ENCODE measurements at places on chromosomes 7 and 10. TPM values are rescaled to one million over a fixed set of nuclear protein-coding genes. Genes with fewer than 3 reads are reported as not detected.
A peak's percentile ranks its signal among the peaks of the same experiment; 100 is the strongest.

GRCh38 chr10:68135362-68135761 is 26.1 kb downstream of the MYPN start:
- no peak for ATAC-seq

Gene ADRA2A
- total RNA-seq = 1.5 TPM

Gene GRID2IP
- 0.07 TPM for total RNA-seq

GRCh38 chr10:102604439-102604841 is 39.8 kb upstream of the TRIM8 start:
- ATAC-seq = no peak

Gene TRPV5
- 0.09 TPM for total RNA-seq

Gene OLAH
- not detected for total RNA-seq

Gene CFAP69
- total RNA-seq = 6.9 TPM

Gene DEPP1
- total RNA-seq = 14.2 TPM

DNA sequence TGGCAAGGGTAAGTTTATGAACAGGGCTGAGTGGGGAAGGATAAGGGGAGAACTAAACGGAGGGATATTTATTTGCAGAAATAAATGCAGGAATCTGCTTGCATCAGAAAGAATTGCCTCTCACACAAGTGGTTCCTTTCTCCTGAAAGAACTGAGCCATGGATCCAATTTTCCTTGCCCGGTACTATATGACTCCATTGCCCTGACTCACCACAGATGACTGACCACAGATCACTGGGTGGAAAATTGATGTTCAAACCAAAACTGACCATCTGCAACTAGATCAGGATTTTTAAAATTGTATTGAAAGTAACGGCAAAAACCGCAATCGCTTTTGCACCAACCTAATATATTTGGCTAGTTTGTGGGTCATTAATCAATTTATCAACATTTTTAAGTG is 6.2 kb upstream of the MACC1 start:
- no peak for ATAC-seq

GRCh38 chr10:78397786-78398185 is 364.1 kb downstream of the RPS24 start:
- no peak for ATAC-seq

DNA sequence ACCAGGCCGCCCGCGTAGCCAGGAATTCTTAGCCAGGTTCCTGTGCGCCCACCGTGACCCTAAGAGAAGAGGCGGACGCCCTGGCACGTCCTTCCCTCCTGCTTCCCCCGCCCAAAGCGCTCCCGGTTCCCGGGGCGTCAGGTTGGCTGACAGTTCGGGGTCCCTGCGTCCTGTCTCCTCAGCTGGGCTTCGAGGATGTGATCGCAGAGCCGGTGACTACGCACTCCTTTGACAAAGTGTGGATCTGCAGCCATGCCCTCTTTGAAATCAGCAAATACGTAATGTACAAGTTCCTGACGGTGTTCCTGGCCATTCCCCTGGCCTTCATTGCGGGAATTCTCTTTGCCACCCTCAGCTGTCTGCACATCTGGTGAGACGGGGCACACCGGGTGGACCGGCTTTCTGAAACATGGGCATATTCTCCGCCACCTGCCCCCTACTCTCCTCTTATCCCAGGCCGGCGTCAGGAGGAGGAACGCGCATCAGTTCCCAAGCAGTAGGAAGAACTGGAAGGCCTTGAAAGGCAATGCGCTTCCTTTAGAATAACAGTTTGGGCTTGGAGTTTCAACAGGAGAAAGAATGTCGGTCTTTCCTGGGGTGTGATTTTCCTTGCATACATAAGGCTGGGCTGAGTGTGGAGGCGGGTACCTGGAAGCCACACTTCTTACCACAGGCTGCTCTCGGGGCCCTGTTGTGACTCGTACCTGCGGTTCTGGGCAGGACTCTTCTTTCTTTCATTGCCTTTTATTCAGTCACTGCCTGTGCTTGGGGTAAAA is 728 bp downstream of the CAV2 start:
- ATAC-seq = peak; percentile 29

Gene ETV1
- 17.1 TPM for total RNA-seq

DNA sequence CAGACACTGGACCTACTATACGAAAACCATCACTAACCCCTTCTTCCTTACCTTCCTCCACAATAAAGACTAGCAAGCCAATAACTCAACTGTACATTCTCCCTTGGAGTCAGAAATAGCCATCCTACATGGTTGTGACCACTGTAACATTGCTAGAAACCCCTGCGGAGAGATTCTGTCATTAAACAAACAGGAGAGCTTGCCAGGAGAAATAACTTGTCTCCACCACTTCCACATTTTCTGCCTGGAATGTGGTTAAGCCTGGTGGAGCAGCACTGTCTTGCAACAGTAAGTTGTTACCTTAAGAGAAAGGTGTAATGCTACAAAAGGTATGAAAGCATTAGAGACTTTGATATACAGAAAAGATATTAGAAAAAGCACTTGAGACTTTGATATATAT is 45.8 kb downstream of the THSD7A start:
- ATAC-seq = no peak

DNA sequence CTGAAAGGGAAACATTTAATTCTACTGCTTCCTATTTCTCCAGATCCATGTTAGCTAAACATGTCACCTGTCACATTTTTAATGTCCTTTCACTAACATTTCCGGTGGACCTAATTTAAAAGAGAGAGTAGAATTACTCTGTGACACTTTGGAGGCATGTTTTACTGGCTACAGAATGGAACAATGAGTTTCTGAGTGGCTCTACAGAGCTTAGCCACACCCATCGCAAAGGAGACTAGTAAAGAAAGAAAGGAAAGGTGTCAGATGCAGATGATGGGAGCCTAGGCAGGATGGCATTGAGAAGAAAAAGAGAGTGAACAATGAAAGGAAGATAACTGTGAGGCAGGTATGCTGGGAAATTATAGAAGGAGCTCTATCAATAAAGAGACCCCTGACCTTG is 35.9 kb downstream of the NDUFB2 start:
- ATAC-seq = no peak

DNA sequence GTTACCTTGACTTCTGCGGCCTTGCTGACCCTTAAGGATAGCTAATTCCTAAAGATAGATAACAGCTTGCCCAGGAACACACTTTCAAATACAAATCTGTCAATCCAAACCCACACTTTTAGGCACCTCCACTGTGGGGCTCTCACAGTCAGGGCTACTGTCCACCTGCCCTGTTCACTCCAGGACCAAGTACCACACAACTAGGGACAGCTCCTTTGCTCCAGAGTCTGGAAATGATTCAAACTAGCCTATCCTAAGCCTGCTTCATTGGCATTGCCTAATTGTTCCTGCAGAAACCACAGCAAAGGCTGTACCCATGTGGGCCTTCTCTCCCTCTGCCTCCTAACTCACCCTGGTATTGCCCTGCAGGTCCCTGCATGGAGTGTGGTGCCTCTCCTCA is 538.9 kb upstream of the IGFBP3 start:
- no peak for ATAC-seq

DNA sequence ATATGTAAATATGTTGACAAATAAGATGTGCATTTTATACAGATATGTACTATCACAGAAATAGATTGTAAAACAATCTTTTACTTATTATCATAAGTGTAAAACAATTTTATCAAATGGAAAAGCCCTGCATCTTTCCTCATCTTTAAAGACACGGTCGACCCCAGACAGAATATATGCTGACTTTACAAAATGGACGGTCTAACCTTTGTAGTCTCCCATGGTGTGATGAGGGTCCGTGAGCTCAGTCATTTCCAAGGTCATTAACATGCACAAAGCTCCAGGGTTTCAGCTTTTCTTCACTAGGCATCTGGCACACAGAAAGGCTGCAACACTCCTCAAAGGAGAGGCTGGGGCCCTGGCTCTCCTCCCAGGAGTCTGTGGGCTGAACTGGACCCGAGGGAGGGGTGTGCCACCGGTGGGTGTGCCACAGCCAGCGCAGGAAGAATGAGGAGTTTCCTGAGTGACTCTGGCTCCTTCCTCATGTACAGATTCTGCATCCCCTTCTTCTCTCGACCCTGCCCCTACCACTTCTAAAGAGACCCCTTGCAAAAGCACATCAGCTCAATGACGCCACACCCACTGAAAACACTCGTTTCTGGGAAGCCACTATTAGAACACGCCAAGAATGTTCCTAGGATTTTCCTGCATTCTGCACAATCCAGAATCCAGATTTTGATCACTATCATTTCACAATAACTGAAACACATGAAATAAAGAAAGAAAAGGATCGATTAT is 26.2 kb upstream of the ABLIM1 start:
- ATAC-seq = peak; percentile 80

Gene LIPF
- total RNA-seq = not detected

Gene SUGCT
- total RNA-seq = 10.2 TPM

Gene FLNC
- 30.7 TPM for total RNA-seq

DNA sequence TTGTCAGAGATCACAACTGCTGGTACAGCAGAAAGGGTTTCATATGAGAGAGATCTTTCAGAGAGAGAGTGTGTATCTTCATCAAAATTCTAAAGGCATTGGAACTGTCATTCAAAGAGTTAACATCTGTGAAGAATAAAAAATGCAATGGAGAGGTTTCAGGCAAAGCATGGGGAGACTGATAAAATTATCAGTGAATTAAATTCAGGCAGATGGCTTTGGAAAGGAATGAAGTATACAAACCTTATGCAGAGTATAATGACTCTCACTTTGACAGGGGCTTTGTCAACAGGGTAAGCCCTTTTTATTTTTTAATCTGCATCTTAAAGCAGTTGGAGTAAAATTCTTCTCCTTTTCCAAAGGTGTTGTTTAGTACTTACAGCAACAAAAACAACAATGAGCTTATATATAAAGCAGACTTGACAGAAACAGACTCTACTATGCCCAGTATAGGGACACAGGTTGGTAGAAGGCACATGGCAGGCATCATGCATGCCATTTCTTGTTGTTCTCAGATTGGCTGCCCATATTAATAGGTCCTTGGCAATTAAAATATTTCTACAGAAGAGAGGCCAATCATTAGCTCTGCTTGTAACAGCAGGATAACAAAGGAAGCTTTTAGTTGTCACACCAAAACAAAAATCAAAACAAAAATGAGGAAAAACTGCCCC is 54.9 kb upstream of the NXPH1 start:
- no peak for ATAC-seq

Gene CHN2
- total RNA-seq = 28.8 TPM

Gene NPC1L1
- not detected for total RNA-seq

DNA sequence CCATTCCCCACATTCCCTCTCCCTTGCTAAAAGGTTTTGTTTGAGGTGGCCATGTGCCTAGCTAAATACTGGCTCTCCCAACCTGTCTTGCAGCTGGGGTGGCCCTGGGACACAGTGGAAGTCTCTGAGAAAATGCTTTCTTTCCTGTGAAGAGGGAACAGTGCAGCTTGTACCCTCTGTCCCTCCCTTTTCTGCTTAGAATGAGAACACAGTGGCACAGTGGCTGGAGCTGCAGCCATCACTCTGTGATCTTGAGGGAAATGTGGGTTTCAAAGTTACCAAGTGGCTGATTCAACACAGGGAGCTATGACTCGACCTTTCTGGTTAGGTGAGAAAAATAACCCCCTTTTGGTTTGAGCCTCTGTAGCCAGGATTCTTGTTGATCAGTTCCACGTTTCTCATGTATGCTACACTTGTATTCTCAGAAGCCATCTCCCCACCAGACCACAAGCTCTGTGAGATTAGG is 62.7 kb upstream of the CARD11 start:
- no peak for ATAC-seq

DNA sequence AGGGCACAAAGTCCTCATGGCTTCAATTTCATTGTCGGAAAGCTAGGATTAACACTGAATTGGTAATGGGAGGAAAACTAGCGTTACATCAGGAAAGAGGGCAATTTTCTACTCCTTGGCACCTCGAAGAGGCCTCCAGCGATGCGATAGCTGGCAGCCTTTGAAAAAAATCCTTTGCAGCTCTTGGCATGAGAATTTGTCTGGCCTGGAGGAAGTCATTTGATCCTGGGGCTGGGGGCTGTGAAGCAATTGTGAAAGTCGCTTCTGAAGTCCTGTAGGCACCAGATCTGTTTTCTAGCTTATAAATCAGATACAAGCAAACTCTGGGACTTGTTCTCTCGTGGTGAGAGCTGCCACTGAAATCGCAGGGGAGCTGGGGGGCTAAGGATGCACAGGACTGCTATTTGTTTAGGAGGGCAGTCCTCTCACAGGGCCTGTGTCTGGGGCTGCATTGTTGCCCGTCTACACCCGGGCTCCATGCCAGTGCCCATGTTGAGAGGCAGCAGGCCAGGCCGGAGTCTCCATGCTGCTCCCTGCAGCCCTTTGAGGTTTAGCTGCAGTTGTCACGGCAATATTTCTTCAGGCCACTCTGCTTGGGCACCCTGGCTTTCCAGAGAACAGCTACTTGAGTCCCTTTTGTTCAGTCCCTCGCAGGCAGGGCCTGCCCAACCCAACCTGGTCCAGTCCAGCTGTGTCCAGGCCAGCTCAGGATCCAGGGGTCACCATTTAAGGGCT is 206.8 kb upstream of the LYZL1 start:
- ATAC-seq = no peak

- peak; percentile 71 for ATAC-seq
Measured at GRCh38 chr7:146366938-146367337, 250.3 kb downstream of the CNTNAP2 start.

DNA sequence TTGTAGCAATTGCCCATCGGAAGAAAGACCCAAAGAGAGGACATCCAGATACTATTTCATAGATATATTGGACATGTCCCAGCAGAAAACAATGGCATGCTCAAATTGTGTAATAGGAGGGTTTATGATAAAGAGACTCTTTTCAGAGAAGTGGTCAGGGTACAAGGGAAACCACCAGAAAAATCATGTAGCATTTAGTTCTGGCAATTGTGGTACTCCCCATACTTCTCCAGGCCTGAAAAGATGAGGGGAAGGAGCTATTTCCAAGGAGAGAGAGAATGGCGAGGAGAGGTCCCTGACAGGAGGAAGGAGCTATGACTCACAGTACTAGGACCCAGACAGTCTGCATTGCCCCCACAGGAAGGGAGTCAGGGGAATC is 68.4 kb upstream of the ADO start:
- no peak for ATAC-seq

- ATAC-seq = peak; percentile 19
Measured at GRCh38 chr7:132430041-132430855, 146.0 kb downstream of the PLXNA4 start.

GRCh38 chr7:76358481-76359110 is at the start of gene YWHAG:
YWHAG (minus strand) TSS chr7:76358991; CDS start chr7:76358808, 183 bp downstream.
- peak; percentile 74 for ATAC-seq

GRCh38 chr10:48572414-48572813 is 32.5 kb downstream of the ARHGAP22 start:
- no peak for ATAC-seq
